Caki2 (cell line): ENCODE measurements at places on chromosomes 13 and 19.

- DNase-seq = no peak
Measured at GRCh38 chr13:71149498-71150363, 717.3 kb downstream of the DACH1 start.

GRCh38 chr13:46536341-46536740 lies 16.6 kb upstream of the LRCH1 start:
- DNase-seq = no peak

DNA sequence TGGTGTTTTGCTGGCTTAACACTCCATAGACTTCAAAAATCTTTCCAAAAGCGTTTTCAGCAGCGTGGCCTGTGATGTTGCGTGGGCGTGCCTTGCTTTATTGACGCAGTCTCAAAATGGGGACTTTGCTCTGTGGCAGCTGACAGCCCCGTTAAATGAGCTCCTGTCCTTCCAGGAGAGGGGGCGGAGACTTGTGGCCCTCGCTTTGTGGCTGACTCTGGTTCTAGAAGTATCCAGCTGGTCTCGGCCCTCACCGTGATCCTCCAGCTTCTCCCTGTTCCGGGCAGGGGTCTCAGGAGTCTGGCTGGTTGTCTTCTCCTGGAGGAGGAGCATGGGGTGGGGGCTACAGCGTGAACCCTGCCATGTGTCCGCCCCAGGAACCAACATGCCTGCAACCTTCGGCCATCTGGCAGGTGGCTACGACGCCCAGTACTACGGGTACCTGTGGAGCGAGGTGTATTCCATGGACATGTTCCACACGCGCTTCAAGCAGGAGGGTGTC lies 8.4 kb upstream of the ZNF554 start:
- DNase-seq = no peak

- DNase-seq = peak; percentile 42
Measured at GRCh38 chr19:38686530-38686888, 39.1 kb downstream of the ACTN4 start.
